ENCODE measurements at places on chromosomes 2 and 18.
A peak's percentile ranks its signal among the peaks of the same experiment; 100 is the strongest.

GRCh38 chr2:64251497-64252250, 107.5 kb upstream of the PELI1 start:
- no peak for DNase-seq

DNA sequence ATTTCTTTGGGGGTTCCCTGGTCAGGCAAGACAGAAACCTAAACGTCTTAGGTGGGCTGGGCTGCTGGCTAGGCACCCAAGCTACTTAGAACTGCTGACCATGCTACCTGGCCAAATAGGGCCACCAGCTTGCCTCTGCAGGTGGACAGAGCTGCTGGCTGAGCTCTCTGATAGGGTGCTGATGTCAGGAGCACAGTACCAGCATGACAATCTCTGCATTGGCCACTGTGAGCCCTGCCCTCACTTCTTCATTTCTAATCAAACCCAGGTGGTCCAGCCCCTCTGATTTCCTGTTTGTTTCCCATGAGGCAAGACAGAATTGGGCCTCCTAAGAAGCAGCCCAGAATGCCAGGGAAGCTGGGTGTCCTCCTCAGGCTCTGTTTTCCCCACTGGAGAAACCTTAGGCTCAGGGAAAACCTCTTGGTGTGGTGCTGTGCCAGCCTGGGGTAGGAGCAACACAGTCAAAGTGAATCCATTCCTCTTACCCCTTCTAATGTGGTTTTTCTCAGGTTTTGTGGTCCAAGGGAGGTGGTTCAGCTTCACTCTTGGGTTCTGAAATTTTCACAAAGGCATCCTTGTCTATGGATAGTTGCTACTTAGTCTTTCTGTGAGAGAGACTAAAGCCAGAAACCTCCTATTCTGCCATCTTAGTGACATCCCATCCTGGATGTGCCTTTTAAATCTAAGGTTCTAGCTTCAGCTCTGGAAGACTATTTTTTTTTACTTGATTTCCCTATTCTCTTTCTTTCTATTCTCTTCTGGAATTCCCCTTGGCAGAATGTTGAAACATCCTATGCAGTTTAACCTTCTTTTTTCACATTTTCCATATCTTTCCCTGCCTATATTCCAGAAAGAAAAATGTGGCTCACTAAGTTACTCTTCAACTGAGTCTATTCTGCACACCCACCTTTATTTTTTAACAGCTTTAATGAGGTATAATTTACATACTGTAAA, 15.2 kb downstream of the SP100 start:
- DNase-seq = peak; percentile 37

GRCh38 chr2:1527153-1527992, 114.1 kb downstream of the TPO start:
- DNase-seq = no peak

GRCh38 chr2:84641021-84641420, 124.7 kb downstream of the DNAH6 start:
- no peak for DNase-seq

- no peak for DNase-seq
These were observed 93.6 kb downstream of the ASAP2 start for GRCh38 chr2:9300214-9300613.

DNA sequence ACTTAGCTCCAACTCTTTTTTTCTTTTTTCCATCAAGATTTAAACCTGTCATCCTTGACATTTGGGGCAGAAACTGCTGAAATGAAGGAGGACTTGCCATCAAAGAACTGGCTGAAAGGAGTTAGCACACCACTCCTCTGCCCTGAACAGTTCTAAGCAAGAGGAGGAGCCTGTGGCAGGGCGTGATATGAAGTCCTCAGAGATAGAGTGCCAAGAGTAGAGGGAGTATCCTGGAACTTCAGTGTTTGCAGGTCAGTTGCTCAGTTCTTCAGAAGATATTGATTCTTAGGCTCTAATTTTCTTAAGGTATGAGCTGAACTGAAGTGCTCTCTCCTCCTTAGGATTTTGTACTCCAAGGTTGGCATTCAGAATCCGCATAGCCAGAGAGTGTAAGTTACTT, 15.2 kb downstream of the NABP1 start:
- DNase-seq = no peak

GRCh38 chr18:25284281-25284680, 67.7 kb downstream of the ZNF521 start:
- DNase-seq = no peak

GRCh38 chr2:164495491-164496223, 125.6 kb downstream of the GRB14 start:
- DNase-seq = no peak

DNA sequence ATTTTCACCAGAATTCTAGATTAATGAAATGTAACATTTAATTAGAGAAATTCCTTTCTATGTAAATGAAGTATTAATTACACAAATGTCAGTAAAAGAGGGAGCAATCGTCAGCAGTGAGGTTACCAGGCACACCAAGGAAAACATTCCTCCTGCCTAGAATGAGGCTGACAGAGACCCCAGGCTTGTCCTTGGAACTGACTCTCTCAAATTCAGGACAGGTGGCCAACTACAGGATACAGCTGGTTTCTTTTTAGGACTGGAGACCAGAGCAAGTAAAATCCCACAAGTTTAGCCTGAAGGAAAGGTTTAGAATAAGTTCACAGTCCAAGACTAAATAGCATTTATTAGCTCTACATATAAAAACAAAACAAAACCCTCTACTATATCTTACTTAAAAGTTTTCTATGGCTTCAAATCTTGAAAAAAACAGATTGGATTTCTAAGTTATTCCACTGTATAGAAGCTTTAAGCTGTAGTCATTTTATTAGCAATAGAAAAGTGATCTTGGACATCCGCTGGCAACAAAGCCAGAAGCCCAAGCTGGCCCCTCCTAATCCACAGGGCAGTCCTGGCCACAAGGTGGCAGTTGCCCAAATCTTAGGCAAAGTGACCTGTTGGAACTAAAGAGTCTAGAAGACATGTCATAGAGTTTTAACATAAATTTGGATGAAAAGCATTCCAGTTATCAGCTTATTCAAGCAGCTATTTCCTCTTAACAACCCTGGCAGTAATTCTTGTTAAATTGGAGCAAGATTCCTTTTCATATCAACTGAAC, 81.0 kb downstream of the SP3 start:
- peak; percentile 42 for DNase-seq

- no peak for DNase-seq
These were observed 13.9 kb upstream of the KYNU start for GRCh38 chr2:142863485-142863961.

DNA sequence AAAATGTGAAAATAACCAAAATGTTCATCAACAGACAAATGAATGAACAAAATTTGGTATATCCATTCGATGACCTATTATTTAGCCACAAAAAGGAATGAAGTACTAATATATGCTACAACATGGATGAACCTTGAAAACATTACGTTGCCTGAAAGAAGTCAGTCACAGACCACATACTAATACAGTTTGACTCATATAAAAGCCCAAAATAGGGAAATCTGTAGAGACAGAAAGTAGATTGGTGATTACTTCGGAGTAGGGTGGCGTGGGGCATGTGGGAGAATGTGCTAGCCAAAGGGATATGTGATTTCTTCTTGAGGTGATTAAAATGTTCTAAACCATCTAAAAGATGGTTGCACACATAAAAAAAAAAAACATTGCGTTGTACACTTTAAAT, 44.2 kb upstream of the PPM1B start:
- DNase-seq = no peak

DNA sequence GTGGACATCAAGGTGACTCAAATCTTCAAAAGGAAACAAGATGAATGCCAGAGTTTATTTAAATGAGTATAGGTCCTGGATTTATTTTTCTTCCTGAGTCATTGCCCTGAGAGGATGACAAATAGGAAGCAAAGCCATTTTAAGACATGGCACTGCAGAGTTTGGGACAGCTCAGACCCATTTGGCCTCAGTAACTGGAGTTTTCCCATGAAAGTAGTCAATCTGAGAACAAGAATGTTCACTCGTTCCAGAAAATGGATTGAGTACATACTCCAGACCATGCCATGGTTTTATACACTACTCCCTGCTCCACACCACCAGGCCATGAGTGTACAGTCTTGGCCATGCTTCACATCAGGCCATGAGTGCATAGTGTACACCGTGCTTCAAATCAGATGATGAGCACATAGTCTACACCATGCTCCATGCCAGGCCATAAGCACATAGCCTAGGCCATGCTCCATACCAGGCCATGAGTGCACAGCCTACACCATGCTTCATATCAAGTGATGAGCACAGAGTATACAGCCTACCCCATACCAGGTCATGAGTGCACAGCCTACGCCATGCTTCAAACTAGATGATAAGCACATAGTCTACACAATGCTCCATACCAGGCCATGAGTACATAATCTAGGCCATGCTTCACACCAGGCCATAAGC, 202.4 kb downstream of the FBXO15 start:
- DNase-seq = no peak

- no peak for DNase-seq
These were observed 81.0 kb upstream of the ACVR2A start for GRCh38 chr2:147763861-147764260.

GRCh38 chr2:179596018-179596417, 265.4 kb downstream of the ZNF385B start:
- no peak for DNase-seq

DNA sequence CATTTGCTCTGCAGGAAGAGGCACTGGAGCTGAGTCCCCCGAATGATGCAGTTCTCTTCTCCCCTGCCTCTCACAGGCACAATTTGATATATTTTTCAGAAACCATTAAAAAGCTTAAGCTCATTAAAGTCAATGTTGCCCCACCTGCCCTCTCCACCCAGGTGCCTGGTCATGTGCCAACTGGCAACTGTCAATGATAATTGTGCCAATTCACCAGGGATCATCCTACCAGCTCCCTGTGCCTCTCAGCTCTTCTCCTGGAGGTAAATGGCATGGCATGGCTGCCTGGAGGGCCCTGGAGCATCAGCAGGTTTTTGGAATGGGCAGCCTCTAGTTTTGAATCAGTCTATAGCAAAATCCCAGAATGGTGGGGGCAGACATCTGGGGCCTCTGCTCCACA, 279.6 kb upstream of the ID2 start:
- DNase-seq = no peak

- no peak for DNase-seq
These were observed 115.3 kb downstream of the LOXHD1 start for GRCh38 chr18:46541626-46542189.

- DNase-seq = peak; percentile 6
These were observed 677.6 kb upstream of the ID2 start for GRCh38 chr2:8004250-8004681.

DNA sequence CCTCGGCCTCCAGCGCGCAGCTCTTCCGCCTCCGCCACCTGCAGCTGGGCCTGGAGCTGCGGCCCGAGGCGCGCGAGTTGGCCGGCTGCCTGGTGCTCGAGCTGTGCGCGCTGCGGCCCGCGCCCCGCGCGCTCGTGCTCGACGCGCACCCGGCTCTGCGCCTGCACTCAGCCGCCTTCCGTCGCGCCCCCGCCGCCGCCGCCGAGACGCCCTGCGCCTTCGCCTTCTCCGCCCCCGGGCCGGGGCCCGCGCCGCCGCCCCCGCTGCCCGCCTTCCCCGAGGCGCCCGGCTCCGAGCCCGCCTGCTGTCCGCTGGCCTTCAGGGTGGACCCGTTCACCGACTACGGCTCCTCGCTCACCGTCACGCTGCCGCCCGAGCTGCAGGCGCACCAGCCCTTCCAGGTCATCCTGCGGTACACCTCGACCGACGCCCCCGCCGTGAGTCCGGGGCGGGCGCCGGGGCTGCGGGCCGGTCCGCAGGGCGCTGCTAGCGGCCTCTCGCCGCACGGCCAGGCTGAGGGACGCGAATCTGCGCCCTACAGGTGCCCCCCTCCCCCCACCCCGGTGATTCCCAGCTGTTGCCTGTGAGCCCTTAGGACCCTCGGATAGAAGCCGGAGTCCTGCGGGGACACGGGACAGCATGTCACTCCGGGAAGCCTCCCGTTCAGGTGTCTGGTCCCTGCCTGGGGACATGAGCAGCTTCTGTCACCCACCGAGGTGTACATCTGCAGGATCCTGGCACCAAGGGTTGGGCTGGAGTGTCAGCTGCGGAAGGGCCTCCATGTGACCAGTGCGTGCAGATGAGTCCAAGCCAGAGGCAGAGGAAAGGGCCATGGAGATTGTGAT, 616 bp downstream of the RNPEPL1 start:
- peak; percentile 52 for DNase-seq

- DNase-seq = no peak
These were observed 16.4 kb upstream of the ST3GAL5 start for GRCh38 chr2:85905187-85905666.

DNA sequence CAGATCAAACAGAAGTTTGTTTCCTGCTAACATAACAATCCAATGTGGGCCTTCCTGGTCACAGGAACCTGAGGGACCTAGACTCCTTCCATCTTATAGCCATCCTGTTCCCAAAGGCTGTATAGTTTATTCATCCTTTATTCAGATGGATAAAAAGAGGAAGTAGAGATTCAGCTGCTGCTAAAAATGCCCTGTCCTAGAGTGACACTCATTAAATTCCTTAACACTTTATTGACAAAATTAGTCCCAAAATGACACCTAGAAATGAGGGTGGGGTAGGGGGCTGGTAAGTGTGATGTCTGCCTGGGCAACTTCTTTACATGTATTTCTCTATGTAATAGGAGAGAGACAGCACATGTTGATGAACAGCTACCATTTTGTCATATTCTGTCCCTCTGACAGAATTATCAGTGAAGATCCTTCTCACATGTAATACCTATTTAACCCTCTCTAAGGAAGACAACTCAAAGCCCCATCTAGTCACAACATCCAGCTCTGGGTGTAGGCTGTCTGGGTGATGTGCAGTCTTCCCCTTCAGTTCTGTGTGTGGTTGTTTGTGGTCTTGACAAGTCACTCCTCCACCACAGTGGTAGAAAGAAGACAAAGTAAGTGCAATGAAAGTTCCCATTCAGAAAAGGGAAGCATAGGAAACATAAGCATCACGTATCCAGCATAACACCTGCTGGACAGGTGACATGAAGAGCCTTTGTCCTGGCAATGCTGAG, 253.9 kb upstream of the CNTNAP5 start:
- DNase-seq = no peak

DNA sequence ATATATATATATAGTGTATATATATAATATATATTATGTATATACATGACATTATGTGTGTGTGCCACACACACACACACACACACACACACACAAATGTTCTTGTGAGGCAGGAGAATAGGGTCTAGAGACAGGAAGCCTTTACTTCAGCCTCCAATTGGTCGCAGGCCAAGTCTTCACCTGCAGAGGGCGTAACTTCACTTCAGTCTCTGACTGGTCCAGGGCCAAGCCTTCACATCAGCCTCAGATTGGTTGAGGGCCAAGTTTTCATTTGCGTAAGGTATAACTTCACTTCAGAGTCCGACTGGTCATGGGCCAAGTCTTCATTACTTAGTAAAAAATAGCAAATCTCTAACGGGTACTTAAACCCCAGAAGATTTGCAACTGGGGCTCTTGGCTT, 13.2 kb upstream of the SS18 start:
- peak; percentile 44 for DNase-seq

- no peak for DNase-seq
These were observed 323.9 kb upstream of the SOX11 start for GRCh38 chr2:5368263-5368662.

GRCh38 chr2:129723277-129724020, 256.0 kb upstream of the RAB6C start:
- DNase-seq = no peak

GRCh38 chr2:11042841-11043240, 112.4 kb upstream of the SLC66A3 start:
- DNase-seq = no peak

GRCh38 chr2:181354626-181355025, 102.6 kb upstream of the ITGA4 start:
- no peak for DNase-seq

- no peak for DNase-seq
These were observed 97.2 kb downstream of the SP100 start for GRCh38 chr2:230512955-230513748.

Measured in CD4-positive, alpha-beta T cell treated with Interferon alpha-2 for 1 hour (primary cell).